ENCODE measurements at places on chromosomes 12 and 14.

- DNase-seq, result no peak
Measured at GRCh38 chr12:82034769-82035168, 275.6 kb upstream of the PPFIA2 start.

GRCh38 chr12:3483089-3483488 lies 7.9 kb upstream of the PRMT8 start:
- no peak for DNase-seq

GRCh38 chr14:79534703-79535353 lies 676.5 kb downstream of the DIO2 start:
- DNase-seq, result no peak

- no peak for DNase-seq
Measured at GRCh38 chr12:87967871-87968270, 61.3 kb downstream of the C12orf50 start.

GRCh38 chr12:57628280-57629191 lies 4.5 kb downstream of the B4GALNT1 start:
- no peak for DNase-seq

DNA sequence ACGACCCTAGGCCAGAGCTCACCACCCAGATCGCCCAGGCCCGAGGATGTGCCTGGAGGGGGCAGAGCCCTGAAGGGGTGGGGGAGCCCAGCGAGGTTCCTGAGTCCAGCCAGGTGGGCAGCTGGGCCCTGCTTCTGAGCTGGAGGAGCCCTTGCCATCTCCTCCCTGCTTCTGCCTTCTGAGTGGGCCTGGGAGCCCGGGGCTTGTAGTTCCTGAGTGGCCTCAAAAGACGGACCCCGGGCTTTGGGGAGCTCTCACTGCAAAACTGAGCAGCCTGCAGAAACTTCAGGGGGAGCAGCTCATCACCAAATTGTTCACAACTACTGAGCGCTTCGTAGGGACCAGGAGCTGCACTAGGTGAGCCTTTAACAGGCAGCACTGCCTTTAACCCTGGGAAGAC lies 112.1 kb downstream of the NCOR2 start:
- DNase-seq, result no peak

- DNase-seq, result peak; percentile 85
Measured at GRCh38 chr14:20610002-20610765, 19.0 kb upstream of the RNASE12 start.

DNA sequence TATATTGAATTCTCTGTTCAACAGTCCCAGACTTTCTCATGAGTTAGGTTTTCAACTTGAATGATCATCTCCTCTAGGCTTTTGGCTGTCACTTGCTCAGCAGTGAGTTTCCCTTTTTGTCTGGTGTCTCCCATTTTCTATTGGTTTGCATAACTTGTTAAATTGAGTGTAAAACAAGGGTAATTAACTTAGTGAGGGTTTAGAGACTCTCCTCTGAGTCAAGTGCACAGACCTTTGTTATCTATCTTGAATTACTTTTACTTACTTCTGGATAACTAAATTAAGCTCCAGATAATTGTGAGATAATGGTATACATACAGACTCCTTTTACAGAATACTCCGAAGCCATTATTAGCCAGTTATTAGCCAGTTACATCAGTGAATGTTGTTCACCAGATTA lies 22.0 kb downstream of the MLXIP start:
- DNase-seq, result no peak

GRCh38 chr14:101504096-101504948 lies 57.0 kb upstream of the DIO3 start:
- no peak for DNase-seq

- DNase-seq, result no peak
Measured at GRCh38 chr14:39015964-39016577, 87.0 kb downstream of the SEC23A start.

- DNase-seq, result peak; percentile 30
Measured at GRCh38 chr12:40181490-40181889, 43.3 kb upstream of the LRRK2 start.

- DNase-seq, result no peak
Measured at GRCh38 chr12:9694241-9694640, 24.7 kb downstream of the CLEC2D start.

DNA sequence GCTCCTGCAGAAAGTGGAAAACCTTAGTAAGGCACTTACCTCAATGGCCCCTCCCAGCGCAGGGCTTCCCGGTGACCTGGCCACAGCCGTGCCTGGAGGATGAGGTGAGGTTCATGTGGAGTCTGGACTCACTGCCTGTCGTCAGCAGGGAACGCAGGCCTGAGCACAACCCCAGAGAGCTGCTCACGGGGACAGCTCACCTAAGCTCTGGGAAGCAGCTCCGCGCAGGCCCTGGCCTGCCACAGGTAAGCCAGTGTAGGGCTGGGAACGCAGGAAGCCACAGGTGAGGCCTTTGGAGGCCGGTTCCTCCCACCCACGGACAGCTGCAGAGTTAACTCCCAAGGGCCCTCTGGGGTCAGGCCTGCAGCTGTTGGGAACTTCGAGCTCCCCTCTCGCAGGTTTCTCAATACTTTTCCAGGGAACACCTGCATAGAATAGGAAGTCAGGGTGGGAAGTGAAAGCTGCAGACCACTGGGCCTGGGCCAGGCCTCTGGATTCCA lies 32.7 kb downstream of the ANAPC7 start:
- no peak for DNase-seq

GRCh38 chr14:22095860-22096513 lies 422.4 kb upstream of the OR4E1 start:
- DNase-seq, result peak; percentile 39

DNA sequence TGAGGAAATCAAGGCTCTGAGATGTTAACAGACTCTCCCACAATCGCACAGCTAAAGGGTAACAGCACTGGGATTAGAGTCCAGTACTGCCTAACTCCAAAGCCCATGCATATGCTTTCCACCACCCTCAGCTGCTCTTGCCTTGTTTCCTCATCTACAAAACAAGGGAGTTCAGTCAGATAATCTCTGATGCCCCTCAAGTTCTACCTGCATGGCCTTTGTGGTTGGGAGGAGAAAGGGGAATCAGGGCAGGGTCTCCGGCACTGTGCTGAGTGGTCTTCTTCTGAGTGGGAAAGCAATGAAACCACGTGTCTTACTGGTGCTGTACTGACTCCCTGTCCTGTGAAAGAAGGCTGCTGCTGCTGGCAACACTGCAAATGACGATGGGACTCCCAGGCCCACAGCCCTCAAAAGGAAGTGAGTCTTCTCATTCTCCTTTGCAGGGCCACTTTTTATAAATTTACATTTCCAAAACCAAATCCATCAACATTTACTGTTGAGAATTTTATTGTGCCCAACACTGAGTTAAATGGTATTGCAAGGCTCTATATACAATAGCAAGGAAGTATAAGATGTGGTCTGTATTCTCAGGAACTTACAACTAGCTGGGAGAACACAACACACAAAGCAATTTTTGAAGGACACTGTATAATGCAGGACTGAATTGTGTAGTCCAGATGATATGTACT lies 19.7 kb upstream of the DUSP16 start:
- no peak for DNase-seq

DNA sequence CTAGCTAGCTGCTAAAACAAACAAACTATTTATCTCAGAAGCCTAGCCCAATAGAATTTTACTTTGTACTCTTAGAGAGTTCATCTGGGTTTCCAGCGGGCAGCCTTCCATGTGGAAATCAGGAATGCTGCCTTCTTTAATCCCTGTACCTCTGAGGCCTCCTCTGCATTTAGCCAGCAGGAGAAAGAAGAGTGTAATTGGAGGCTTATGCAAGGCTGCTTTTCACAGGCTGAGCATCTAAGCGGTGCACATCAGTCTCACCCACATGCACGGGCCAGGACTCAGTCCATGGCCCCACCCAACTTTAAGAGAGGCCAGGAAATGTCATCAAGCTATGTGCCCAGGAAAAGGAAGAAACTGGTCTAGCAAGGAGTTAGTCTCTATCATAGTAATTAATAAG lies 14.0 kb upstream of the PTGDR start:
- no peak for DNase-seq

DNA sequence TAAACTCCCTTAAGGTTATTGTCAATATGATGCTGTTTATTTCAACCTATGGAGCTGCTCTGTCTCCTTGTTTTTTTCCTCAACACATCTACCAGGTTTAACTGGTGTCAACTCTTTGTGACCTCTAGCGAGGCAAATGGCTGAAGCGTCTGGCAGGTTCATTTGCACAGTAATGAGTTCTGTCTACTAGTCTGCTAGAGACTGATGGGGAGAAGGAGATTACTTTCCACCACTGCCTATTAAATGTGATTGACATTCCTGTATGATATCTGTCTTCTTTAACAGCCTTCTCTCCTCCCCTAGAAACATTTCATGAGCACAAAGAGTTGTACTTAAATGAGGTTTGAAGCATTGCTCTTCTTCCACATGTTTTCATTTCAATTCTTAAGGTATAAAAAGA lies 253.7 kb downstream of the SLC6A15 start:
- DNase-seq, result no peak

DNA sequence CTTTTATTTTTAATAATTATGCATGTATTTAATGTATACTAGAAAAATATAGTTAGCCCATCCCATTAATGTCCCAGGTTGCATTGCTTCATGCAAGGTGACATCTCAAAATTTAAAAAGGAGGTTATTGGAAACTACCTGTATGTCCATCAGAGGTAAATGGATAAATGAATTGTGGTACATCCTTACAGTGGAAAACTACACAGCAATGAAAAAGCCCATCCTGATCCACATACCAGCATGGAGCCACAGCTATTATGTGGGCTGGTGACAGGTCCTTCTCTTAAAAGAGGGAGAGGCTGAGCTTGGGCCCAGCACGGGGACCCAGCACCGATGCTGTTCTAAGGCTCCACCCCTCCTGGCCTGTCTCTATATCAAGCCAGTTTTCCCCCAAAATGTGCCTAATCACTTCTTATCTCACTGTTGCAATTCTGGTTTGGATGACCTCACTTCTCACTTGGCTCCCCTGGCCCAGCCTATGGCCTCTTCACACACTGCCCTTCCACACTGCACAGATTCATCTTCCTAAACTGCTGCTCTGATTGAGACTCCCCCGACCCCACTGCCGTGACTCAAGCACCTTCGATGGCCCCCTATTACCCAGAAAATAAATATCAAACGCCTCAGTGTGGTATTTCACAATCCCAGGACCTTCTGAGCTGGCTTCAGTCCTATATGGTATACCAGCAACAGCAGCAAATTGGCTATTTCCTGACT lies 97.1 kb upstream of the NCOR2 start:
- no peak for DNase-seq

DNA sequence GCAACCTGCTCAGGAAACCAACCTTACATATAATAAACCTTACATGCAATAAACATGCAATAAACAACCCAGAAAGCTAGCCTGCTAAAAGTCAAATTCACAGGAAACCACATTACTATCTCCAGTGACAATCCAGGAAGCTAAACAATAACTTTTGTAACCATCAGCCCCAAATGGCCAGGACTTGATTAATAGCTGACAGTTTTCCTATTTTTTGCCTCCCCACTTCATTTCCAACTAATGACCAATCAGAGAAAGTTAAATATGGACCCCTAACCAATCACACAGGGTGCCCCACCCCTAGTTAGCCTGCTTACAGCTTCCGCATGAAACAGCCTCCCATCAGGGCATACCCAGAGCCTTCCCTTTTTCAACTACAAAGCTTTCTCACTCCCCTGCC lies 152.2 kb upstream of the LMNTD1 start:
- DNase-seq, result no peak

DNA sequence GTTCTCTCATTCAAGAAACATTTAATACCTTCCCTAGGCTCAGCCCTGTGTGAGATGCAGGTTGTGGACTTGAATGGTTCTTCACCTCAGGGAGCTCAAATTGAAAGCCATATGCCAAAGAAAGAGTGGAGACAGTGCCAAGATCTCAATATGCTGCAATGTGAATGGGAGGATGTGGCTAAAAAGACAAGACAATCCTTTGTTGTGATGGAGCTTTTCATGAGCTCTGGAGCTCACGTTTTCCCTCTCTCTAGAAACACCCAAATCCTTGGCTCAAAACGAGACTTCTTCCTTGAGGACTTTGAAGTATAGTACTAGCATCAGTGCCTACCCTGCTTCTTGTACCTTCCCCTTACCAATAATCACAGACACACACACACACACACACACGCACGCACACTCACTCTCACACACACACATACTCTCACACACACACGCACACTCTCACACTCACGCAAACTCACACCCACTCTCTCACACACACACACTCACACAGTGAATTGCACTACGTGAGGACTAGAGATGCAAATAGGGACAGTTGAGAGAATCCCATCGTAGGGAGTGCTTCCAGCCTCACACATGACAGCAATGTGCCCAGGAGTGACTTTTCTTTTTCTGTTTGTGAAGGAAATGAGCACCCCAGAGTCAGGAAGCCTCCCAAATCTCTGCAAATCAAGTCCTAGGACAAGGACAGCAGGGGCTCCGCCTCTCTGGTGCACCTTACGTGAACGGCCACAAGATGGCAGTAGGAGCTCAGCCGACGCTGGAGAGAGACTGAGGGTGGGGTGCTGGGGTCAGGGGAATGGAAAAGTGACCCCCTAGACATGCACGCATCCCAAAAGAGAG lies 231.4 kb downstream of the PCNX1 start:
- DNase-seq, result peak; percentile 61

GRCh38 chr14:65850429-65851135 lies 438.1 kb downstream of the FUT8 start:
- peak; percentile 76 for DNase-seq

Data from CD4-positive, alpha-beta T cell treated with Interleukin-17A for 1 hour (primary cell).